ENCODE measurements at places on chromosomes 1 and 21.

DNA sequence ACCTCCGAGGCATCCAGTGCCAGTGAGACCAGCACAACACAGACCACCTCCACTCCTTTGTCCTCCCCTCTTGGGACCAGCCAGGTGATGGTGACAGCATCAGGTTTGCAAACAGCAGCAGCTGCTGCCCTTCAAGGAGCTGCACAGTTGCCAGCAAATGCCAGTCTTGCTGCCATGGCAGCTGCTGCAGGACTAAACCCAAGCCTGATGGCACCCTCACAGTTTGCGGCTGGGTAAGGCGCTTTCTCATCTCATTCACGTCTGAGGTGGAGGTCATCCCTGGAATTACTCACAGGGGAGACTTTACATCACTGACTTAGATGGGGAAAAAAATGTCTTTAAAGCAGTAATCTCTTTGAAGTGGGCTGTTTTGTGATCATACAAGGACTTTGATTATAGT, 106.3 kb downstream of the CD247 start:
- DNase-seq: no peak

- no peak for DNase-seq
Observed at GRCh38 chr1:156894711-156895454, 1.4 kb downstream of the PEAR1 start.

DNA sequence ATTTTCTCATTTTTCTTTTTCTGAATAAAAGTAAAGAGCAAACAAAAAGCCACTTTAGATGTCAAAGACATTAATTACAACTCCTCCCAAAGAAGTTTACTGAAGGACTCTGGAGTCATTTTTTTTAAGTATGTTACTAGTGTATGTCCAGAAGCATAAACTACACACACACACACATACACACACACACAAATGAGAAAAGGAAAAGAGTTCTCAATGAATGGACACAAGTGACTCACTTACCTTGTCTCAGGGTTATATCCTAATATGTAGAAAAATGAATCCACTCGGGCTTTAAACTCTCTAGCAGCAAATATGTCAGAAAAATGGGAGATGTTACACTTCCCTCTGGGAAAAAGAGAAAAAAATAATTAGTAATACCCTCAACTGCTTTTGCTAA, 223.1 kb downstream of the SLC45A1 start:
- no peak for DNase-seq

DNA sequence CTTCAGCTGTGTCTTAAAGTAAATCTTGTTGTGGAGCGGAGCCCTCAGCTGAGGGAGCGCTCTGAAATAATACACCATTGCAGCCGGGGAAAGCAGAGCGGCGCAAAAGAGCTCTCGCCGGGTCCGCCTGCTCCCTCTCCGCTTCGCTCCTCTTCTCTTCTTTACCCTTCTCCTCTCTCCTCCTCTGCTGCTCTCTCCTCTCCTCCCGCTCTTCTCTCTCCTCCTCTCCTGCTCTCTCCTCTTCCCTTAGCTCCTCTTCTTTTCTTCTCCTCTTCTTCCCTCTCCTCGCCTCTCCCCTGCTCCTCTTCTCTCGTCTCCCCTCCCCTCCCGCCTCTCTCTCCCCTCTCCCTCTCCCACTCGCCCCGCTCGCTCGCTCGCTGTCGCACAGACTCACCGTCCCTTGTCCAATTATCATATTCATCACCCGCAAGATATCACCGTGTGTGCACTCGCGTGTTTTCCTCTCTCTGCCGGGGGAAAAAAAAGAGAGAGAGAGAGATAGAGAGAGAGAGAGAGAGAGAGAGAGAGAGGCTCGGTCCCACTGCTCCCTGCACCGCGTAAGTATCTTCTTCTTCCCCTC, at the start of gene PROX1:
Gene PROX1 (plus strand): TSS at position 47 of the 580 bp plus-strand sequence. CDS start 8,563 bp downstream, outside the sequence.
- no peak for DNase-seq

DNA sequence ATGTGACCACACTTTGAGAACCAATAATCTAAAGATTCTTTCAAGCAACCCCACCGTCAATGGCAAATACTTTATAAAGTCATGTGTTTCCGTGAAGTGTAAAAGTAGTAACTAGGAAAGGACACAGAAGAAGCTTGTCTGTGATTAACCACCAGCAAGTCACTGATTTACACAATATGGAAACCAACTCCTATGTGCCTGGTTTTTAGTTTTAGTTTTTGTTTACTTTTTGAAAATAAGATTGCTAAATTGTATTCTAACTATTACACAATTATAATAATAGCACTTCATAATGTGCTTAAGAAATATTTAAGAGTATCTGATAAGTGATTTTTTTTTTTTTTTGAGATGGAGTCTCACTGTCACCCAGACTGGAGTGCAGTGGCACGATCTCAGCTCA, 13.0 kb downstream of the FMO2 start:
- DNase-seq: no peak

DNA sequence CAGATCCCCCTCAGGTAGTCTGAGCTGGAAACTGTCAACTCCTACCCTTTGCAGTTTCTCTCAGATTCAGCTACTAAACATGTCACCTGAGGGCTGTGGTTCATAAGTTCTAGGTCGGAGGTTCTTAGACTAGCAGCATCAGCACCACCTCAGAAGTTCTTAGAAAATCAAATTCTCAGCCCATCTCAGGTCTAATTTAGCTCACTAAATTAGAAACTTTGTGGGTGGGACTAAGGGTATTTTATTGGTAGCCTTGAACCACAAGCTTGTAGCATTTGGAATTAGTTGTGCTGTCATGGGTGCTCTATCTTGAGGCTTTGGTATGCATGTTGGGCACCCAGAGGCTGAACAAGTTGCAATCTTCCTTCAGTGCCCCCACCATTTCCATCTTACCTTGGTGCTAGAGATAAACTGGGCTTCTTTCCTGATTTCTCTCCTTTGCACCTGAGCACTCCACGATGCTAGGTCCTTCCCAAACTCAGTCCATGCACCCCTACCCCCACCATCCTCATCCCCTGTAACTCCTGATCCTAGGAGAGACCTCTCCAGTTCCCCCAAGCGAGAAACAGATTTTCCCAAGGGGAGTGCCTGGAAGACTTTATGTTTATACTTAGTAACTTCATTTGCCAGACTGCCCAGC, 54.2 kb downstream of the S1PR1 start:
- no peak for DNase-seq

DNA sequence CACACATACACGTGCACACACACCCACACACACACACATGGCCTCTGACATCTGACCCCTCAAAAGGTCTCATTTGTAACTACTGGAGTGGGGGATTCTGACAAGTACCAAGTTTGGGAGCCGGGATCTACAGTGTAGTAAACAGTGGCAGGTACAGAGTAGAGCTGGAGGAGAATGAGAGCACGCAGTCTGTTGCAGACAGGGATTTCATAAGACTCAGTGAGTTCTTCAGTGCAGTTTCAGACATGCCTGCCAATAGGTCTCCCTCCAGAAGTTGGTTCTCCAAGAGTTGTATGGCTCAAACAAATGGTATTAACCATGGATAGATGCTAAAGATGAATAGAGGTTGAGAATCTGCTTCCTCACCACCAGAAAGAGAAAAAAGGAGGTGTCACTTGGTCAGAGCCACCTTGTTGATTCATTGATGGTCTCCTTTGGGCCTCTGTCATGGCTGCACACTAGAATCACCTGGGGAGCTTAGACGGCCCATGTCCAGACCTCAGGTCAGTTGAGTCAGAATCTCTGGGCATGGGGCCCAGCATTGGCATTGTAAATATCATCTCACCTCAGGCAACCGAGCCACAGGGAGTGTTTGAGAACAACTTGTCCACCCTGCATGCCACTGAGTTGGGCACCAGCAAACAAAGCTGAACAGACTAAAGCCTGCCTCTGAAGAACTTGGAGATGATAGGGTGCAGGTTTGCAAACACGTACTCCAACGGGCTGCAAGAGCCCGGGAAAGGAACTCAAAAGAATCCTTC, 122.1 kb downstream of the EDEM3 start:
- no peak for DNase-seq

- no peak for DNase-seq
Observed at GRCh38 chr1:98896711-98897445, 107.8 kb downstream of the PLPPR5 start.

DNA sequence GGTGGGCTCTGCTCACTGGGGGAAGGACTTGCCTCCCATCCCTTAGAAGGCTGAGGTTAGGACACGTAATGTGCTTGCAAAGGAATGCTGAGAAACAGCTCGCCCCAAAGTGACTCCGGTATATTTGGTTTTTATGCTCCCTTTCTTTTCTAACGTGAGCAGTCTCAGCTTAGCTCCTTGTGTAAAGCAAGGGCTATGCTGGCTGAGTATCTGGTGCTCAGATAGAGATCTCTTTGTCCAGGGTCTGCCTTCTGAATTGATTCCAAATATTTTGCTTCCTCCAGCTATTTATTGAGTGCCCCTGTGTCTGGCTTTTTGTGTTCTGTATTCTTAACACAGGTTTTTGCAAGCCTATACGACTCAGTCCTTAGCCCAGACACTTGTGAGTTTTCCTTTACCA, 94.5 kb upstream of the ARTN start:
- no peak for DNase-seq

GRCh38 chr1:21680918-21681317, 11.8 kb upstream of the RAP1GAP start:
- DNase-seq: no peak

DNA sequence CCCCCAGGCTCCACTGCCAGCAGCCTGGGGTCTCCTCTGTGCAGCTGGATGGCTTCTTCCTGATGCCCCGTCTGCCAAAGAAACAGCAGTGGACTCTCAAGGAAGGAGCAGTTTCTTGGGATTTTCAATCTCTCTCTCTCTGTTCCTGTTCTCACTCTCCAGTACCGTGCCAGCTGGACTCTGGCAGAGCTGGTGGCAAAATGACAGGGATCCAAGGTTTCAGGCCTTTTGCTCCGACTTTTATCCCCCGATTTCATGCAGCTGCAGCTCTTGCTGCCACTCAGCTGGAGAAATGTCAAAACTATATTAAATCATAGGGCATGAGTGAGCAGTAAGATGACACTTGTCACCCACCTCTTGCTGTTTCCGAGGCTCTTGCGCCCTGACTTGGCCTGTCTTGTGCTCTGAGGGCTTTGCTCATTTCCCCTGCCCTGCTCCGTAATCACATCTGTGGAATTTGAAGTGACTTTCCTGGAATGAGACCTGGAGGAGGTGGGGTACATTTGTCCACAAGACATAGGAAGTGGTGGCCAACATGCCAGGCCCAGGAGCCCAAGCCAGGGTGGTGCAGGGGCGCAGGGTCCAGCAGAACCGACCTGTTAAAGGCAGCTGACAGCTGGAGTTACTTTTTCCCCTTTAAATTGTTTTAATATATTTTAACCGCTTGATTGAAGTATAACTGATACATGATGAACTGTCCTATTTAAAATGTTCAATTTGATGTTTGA, 576.2 kb downstream of the PTPRU start:
- DNase-seq: no peak

GRCh38 chr1:171860696-171861095, 19.4 kb downstream of the DNM3 start:
- no peak for DNase-seq

- no peak for DNase-seq
Observed at GRCh38 chr1:204443871-204444581, 32.4 kb upstream of the PPP1R15B start.

DNA sequence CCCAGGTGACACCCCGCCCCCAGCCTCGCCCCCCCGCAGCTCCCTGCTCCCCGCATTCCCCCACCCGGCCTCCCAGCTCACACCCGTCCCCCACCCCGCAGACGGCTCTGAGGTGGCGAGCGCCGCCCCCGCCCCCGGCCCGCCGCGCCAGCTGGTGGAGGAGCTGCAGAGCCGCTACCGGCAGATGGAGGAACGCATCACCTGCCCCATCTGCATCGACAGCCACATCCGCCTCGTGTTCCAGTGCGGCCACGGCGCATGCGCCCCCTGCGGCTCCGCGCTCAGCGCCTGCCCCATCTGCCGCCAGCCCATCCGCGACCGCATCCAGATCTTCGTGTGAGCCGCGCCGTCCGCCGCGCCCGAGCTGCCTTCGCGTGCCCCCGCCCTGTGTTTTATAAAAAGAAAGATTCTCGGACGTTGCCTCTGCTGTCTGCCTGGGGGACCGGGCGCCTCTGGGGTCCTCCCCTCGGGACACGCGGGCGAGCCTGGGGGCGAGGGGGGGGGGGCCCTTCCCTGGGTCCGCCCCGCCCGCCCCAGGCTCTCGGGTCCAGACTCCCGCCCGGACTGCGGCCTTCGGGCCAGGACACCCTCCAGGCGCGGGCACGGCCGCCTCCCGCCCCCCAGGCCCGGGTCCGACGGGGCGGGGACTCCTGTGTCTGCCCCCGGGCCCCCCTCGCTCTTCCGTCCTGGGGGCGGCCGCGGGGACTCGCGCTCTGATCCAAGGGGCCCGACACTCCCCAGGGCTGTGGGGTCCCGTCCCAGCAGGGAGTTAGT, 1.6 kb upstream of the MMP23B start:
- DNase-seq: no peak

DNA sequence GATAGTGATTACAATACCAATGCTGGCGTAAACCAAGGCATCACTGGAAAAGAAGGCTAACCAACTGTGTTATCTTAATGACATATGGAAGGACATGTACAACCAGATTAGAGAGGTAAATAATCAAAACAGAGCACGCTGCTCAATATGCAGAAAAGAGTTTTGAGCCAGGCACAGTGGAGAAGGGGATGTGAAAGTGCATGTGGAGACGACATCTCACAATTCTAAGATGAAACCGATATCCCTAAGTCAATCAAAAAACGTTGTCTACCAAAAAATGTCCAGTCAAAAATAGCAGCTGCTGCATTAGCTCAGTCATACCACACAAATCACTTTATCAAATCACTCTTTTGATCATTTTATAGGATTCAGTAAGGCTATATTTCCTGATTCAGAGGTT, 116.3 kb upstream of the OLIG2 start:
- no peak for DNase-seq

DNA sequence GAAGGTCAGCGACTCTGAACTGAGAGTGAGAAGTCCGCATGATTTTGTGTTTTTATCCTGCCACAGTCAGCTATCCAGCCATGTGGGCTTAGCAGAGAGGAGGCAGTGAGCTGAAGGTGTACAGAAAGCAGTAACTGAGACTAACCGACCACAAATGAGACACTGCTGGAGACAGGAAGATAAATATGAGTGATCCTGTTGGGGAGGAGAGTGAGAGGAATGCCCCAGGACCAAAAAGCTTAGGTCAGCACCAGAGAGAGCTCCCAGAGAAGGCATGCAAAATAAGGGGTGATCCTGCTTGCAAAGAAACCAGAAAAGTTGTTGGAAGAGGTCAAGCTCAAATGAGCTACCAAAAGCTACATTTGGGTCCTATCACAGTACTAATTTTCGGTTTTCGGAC, 63.7 kb downstream of the HLCS start:
- no peak for DNase-seq

- no peak for DNase-seq
Observed at GRCh38 chr1:196732526-196732925, 42.1 kb upstream of the CFHR3 start.

- DNase-seq: no peak
Observed at GRCh38 chr1:229263254-229263653, 7.7 kb upstream of the RAB4A start.

DNA sequence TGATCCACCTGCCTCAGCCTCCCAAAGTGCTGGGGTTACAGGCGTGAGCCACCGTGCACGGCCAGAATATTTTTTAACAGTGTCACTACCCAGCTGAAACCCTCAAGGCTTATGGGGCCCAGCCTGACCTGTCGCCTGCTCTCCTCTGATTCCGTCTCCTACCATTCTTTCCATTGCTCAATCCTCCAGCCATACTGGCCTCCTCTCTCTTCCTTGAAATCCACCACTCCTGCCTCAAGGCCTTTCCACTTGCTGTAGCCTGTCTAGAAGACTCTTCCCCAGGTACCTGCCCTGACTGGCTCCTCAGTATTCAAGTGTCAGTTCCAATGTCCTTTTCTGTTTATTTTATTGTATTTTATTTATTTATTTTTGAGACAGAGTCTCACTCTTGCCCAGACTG, 53.9 kb downstream of the YARS1 start:
- DNase-seq: no peak

Data from NB4 (cell line).